ENCODE measurements at places on chromosomes 2 and 18.

DNA sequence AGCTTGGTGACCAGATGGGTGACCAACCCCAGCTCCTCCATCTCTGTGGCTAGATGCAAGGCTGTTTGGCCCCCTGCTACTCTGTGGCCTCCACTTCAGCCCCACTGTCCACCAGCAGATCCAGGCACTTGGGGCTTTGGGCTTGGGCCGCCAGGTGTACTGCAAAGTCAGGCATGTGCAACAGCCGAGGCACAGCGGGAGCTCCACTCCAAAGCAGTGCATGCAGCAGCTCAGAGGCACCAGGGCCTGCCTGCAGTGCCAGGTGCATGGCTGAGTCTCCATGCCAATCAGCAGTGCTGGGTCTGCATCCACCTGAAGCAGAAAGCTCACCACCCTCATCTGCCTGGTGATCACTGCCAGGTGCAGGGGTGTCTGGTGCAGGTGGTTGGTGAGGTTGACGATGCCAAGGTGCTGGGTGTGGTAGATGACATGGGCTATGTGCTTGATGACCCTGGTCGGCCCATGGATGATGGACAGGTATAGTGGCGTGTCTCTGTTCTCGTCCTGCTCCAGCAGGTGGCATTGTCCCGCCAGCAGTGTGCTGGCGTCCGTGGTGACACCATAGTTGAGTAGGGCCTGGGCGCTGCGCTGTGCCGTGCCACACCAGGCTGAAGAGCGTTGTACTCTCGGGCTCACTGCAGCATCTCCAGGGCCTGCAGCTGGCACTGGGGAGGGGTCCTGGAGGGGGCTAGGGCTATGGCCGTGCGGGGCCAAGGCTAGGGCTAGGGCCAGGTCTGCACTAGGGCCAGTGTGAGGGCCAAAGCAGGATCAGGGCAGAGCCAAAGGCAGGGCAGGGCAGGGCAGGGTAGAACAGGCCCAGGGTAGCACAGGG lies 1.0 kb upstream of the ANKRD62 start:
- peaks cover under 1% of the 10 kb centered on the region for H3K27me3 ChIP-seq
- H3K36me3 ChIP-seq = no peaks in the 10 kb centered on the region
- H3K4me3 ChIP-seq = no peak overlapping the region
- H3K4me1 ChIP-seq = no peaks in the 10 kb centered on the region

DNA sequence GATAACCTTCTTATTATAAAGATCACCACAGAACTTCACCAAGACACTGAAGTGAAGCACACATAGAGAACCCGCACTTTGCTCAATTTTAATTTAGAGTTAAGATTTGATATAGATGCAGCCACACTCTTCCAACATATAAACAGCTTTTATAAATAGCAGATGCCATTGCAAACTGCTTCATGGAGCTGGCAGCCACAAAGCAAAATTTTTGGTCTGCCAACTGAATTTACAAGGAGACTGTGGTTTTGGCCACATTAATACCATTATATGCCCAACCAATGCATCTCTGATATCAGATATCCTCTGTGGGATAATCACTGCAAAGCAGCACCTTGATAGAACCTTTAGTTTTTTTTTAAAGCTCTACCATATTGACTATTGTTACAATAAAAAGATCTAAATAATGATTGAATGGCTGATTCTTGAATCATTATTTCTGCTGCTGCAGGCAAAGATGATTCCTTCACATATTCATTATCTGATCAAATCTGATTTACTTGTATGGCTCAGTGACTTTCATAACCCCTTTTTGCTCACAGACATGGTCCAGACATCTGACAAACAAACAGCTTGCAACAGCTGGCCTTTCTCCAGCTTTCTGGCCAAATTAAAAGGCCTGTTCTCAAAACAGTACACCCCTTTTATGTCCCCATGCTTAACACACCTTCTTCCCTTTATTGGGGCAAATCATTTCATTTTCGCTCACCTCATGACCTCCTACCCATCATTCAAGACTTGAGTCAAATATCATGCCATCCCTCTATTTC lies 88.4 kb downstream of the METTL4 start:
- DNase-seq = no peak
- H3K4me1 ChIP-seq = peaks cover 3% of the 10 kb centered on the region
- no peaks in the 10 kb centered on the region for H3K36me3 ChIP-seq

- H3K27ac ChIP-seq = no peak overlapping the region
- no peaks in the 10 kb centered on the region for H3K27me3 ChIP-seq
- no peak overlapping the region for H3K4me3 ChIP-seq
Measured at GRCh38 chr2:51368250-51368649, 336.3 kb upstream of the NRXN1 start.

DNA sequence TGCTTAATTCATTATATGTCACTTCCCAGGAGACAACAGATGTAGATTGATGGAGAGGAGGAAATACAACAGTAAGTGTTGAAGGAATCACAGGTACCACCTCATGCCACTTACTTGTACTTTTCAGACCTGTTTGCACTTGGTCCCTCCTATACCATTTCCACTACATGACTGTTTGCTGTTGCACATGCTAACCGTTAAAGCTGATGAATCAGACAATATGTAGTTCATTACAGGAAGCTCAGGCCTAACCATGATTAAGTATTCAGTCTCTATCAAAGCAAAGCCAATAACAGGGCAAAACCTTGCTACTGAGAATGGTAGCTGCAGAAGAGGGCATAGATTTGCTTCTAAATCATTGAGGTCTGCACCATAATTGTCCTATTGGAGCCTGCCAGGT lies 30.2 kb upstream of the GRP start:
- no peak overlapping the region for H3K27ac ChIP-seq
- no peak overlapping the region for H3K4me3 ChIP-seq
- no peaks in the 10 kb centered on the region for H3K4me1 ChIP-seq
- DNase-seq = no peak
- H3K36me3 ChIP-seq = peaks cover 13% of the 10 kb centered on the region

- peak within 1 kb of the TSS; percentile 96 for H3K27ac ChIP-seq
- H3K4me1 ChIP-seq = peaks cover 35% of the 10 kb centered on the region
- H3K4me3 ChIP-seq = peak within 1 kb of the TSS; percentile 80
- H3K27me3 ChIP-seq = peaks cover 18% of the 10 kb centered on the region
- no peaks in the 10 kb centered on the region for H3K36me3 ChIP-seq
Measured at GRCh38 chr18:62715436-62715758, at the start of gene PHLPP1. TSS of gene PHLPP1 (plus strand) at chr18:62715541. CDS start at chr18:62715684, 143 bp downstream.

- no peaks in the 10 kb centered on the region for H3K27me3 ChIP-seq
- no peaks in the 10 kb centered on the region for H3K4me1 ChIP-seq
- no peak for DNase-seq
- no peak overlapping the region for H3K27ac ChIP-seq
- H3K4me3 ChIP-seq = no peak overlapping the region
Measured at GRCh38 chr2:101041413-101041812, 39.3 kb downstream of the RPL31 start.

Data from glutamatergic neuron (in vitro differentiated cells).